ENCODE measurements at places on chromosomes 7 and 10.

GRCh38 chr7:107029061-107029763 lies 15.3 kb upstream of the PRKAR2B start:
- DNase-seq: peak; percentile 11

DNA sequence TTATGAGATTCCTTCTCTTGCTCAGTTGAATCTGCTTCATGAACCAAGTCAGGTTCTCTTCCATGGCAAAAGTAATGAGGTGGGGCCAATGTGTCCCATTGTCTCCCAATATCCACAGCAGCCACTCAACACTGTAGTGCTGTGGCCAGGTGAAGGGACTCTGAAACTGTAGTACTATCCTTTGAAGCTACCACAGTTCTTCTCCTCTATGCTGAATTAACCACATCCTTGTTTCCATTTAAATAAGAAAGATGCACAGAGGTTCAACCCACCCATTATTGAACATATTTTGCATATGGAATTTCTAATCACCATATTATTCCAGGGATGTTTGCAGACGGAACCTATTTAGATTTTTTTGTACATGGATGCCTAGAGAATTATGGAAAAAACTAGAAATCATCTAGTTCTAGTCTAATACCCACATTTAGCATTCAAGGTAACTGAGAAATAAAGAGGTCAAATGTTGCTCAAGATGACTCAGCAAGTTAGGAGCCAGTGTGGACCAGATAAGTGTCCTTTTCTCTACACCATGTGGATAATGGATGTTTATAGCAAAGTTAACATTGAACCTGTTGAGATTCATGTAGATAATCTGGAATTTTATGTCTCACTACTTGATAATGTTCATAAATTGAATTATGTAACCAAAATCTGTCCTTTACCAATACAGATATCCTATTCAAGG lies 64.5 kb downstream of the LRRTM3 start:
- no peak for DNase-seq

DNA sequence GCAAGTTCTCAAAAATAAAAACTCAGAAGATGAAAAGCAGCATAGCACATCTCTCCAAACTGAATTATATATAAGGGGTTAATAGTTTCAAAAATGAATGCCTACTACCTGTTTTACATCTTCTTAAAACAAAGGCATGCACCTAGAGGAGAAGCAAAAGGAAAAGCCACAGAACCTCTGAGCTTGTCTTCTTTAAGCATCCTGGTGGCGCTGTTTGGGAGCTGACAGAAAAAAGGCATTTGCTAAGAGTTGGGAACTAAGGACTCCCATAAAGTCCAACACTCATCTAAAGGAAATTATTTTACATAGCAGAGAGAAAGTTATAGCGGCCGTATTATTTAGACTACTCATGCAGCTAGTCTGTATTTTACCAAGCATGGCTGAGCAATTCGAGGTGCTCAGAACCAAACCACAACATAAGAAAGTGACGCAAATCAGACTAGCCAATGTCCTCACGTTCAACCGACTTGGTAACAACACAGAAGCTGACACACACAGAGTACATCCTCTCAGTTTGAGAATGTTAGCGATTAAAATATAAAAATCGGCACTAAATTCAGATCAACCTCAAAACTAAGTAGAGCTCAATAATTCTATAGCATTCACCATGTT lies 38.8 kb downstream of the PTN start:
- DNase-seq: no peak

- no peak for DNase-seq
Observed at GRCh38 chr7:142897691-142898090, 12.1 kb upstream of the TRPV6 start.

DNA sequence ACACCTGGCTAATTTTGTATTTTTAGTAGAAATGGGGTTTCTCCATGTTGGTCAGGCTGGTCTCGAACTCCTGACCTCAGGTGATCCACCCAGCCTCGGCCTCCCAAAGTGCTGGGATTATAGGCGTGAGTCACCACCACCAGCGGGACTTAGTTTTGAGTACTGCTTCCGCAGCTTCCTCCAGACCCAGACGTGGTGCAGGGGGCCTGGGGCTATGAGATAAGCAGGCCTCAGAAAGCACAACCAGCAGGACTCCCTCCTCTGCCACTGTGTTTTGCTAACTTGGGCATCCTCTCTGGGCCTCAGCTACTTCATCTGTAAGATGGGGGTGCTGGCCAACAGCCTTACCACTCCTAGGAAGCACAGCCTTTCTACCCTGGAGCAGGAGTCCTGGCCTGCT lies 37.8 kb downstream of the GOLGA7B start:
- no peak for DNase-seq

DNA sequence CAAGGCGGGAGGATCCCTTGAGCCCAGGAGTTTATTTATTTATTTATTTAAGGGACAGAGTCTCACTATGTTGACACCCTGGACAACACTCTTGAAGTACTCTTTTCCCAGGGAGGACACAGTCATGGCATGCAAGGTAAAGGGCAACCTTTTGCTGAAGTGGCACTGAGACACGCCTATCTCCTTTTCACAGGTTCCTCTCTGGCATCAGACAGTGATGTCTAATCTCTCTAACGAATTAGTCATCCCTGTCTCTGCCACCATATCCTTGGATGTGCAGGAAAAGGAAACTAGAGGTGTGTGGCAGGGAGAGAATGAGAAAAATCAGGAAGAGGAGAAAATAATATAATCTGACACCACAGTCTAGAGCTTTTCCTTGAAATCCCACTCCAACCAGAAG lies 19.5 kb downstream of the CPVL start:
- no peak for DNase-seq

Data from HCEC 1CT (cell line).